ENCODE measurements at places on chromosomes 5 and 9. TPM values are rescaled to one million over a fixed set of nuclear protein-coding genes. Genes with fewer than 3 reads are reported as not detected.

DNA sequence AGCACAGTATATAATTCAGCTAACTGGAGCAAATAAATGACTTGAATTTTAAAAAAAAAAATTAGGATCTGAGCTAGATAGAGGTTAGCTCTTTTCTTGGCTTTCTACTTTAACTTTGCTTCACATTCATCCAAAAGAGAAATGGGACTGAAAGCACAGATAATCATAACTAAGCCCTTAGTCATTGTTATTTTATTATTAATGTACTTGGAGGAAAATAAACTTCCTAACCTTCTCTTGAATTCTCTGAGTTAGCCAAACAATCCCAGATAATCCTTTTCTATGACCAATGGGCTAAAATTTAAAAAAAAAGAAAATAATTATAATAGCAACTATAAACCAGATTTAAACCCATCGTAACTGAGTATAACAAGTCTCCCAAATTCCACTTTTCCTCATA, 57.6 kb upstream of the RASA1 start:
- no peak for DNase-seq

GRCh38 chr5:135095052-135095715, 61.2 kb upstream of the PITX1 start:
- no peak for DNase-seq

- no peak for DNase-seq
Observed at GRCh38 chr5:154757814-154758406, 2.7 kb downstream of the LARP1 start.

- DNase-seq, result no peak
Observed at GRCh38 chr9:69342769-69343168, 17.8 kb downstream of the ENTREP1 start.

- DNase-seq, result no peak
Observed at GRCh38 chr5:98275980-98276379, 497.5 kb upstream of the RGMB start.

- DNase-seq, result no peak
Observed at GRCh38 chr9:100401042-100401441, 25.9 kb upstream of the MSANTD3 start.

The DMRT2 gene
- not detected for total RNA-seq

The CDC20B gene
- not detected for total RNA-seq
